HuH-7 (cell line): ENCODE measurements at places on chromosomes 6 and 20.
A peak's percentile ranks its signal among the peaks of the same experiment; 100 is the strongest.

- peak; percentile 36 for DNase-seq
These were observed 47.5 kb upstream of the TSHZ2 start for GRCh38 chr20:52924411-52925271.

DNA sequence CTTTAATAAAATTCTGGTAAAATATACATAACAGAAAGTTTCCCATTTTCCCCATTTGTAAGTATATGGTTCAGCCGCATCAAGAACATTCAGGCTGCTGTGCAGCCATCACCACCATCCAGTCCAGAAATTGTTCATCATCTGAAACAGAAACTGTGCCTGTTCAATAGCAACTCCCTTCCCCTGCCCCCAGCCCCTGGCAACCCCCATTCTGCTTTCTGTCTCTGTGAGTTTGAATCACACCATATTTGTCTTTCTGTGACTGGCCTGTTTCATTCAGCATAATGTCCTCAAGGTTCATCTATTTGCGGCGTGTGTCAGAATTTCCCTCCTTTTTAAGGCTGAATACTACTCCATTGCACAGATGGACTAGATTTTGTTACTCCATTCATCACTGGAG is 19.1 kb downstream of the VSTM2L start:
- DNase-seq = no peak

GRCh38 chr20:1033751-1034414 is 31.8 kb upstream of the RSPO4 start:
- no peak for DNase-seq

GRCh38 chr6:160349020-160349441 is 853 bp downstream of the SLC22A3 start:
- DNase-seq = peak; percentile 49

- no peak for DNase-seq
These were observed 4.9 kb upstream of the TOX2 start for GRCh38 chr20:43909720-43910119.

DNA sequence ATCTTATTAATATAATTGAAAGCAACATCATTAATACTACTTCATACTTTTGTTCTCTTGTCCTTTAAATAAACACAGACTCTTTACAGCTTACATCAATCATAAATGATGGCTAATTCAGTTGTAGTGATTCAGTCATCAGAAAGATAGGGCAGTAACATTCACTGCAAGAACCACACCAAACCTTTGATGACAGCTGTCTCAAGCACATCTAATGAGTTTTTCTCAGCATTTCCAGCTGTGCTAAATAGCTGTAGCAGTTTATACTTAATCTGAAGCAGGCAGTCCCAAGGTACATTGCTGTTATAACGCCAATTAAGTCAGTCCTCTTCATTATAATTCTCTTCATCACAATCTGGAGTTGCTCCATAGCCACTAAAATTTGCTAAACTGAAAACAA is 45.7 kb downstream of the PREP start:
- DNase-seq = no peak

DNA sequence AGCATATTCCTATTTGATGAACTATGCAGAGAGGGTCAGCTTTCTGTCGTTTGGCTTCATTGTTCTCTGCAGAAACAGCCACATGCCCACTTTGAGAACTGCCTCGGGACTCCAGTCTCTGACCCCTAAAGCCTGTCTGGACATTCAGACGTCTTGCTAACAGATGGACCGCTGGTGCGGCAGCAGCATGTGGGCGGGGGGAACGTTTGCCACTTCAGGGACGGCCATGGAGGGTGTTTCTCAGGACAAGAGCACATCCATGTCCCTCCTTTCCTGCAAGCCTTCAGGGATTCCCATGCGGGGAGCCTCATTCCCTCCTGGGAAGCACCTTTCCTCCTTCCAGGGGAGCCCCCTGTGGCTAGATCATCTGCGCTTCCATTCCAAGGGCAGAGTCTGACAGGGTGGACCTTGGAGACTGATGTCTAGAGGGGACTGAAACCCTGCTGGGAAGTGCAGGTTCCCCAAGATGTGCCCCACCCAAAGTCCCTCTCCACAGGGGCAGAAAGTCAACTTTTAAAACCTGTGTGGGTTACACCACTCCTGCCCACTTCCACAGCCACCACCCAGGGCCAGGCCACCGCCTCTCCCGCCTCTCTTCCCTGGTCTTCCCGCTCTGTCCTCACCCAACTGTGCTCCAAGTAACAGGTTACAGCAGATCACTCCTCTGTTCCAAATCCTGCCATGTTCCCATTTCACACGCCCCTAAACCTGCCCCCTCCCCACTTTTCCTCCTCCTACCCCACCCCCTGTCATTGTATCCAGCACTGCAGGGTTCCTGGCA is 94.8 kb upstream of the PMEPA1 start:
- DNase-seq = no peak

DNA sequence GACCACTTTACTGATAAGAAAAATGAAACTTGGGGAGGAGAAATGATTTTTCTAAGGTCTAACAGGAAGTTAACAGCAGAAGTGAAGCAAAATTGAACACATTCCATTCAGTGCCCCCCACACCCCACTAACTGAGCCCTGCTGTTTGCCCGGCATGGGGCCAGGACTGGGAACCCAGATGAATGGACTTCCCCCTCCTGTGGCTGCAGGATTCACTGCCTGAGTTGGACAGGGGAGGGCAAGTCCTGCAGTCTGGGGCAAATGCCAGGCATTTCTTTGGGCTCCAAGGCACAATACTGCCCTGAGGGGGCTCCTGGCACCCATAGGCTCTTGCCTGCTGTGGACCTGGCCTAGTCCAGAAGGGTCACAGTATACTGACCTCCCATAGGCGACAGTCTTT is 28.3 kb downstream of the FYN start:
- no peak for DNase-seq
